Activated T-cell treated with anti-CD3 and anti-CD28 coated beads for 4 hours (primary cell): ENCODE measurements at places on chromosomes 16 and 17.

GRCh38 chr17:15321556-15322251, 19.7 kb downstream of the TEKT3 start:
- DNase-seq, result no peak

DNA sequence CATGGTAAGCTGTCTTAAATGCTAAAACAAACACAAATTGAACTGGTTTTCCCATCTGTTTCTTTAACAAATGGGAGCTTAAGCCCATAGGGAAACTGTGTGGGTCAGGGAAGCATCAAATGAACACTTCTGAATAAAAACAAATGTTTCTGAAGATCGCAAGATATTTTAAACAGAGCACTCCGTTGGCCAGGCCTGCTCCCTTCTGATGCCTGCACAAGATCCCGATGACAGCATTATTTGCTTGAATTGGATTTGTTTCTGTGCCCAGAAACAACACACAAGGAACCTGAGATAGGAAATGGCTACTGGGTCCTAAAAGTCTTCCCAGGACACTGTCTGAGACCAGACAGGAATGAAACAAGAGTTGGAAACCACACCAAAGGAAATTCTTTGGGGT, 425.8 kb upstream of the ZFHX3 start:
- DNase-seq, result no peak

DNA sequence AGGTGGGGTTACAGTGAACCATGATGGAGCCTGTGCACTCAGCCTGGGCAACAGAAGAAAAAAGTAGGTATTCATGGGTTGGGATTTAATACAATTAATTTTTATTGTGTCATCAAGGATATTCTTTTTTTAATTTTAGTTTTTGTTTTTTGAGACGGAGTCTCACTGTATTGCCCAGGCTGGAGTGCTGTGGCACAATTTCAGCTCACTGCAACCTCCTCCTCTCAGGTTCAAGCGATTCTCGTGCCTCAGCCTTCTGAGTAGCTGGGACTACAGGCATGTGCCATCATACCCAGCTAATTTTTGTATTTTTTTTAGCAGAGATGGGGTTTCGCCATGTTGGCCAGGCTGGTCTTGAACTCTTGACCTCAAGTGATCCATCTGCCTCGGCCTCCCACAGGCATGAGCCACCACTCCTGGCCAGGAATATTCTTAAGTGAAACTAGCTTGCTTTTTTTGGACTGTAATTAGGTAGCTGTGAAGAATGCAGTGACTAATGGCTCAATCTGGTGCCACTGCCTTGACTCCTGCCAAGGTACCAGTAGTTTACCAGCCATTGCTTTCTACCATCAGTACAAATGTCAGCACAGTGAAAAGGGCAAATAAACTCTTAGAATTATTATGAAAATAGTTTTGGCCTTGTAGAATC, 4.8 kb downstream of the PPM1D start:
- DNase-seq, result no peak

DNA sequence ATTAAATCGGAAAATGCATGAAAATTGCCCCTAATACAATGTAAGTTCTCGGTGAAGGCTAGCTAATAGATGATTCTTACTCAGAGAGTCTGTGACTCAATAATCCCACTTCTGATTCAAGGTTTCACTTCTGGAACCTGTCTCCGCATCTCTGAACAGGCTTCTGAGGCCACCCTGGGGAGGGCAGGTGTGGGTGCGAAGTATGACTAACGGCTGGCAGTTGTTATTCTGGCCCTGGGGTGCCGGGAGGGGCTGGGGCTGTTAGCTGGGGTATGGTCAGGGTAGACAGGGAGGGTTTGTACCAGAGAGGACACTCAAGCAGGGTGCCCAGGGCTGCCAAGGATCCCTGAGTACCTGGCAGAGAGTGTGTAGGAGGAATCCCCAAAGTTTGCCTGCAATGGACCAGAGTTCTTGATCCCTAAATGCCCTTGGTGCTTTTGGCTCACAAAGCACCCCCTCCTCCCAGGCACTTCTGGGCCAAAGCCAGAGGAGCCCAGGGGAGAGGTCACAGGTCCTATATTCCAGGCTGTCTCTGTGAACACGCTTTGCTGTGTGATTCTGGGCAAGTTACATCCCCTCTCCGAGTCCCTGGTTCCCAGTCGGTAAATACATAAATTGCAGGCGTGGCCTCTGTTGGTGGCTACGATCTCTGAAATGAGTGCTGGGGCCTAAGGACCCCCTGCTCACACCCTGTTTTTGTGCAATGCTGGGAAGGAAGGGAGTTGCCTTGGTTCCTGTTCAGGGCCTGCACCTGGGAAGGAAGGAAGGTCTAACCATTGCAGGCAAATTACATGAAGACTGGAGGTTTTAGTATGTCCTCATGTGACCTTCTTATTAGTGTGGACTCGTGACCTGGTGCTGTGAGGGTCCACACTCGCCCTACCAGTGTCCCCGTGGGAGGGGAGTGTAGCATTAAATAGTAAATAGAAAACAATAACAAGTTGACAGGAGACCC, 49.9 kb upstream of the CPNE2 start:
- peak; percentile 70 for DNase-seq
